ENCODE measurements at places on chromosomes 1 and 21.

GRCh38 chr1:174405219-174405618, 42.5 kb upstream of the GPR52 start:
- no peak for DNase-seq

- DNase-seq, result no peak
These were observed 555.2 kb downstream of the PLPP3 start for GRCh38 chr1:56024155-56024554.

DNA sequence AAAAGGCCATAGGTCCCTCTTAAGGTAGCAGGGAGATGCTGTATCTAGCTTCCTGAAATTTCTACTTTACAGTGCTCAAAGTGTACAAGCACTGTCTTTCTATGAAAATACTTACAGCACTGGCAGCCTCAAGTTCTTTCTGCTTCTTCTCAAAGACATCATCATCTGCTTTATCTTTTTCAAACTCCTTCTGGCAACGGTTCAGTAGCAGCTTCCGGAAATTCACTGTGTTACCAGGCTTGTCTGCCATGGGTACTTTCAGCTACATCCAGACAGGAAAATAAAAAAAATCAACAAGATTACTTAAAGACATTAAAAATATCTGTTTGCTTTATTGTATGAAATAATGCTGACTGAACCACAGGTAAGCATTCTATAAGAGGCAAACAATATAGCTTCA, 77.9 kb upstream of the HP1BP3 start:
- no peak for DNase-seq

DNA sequence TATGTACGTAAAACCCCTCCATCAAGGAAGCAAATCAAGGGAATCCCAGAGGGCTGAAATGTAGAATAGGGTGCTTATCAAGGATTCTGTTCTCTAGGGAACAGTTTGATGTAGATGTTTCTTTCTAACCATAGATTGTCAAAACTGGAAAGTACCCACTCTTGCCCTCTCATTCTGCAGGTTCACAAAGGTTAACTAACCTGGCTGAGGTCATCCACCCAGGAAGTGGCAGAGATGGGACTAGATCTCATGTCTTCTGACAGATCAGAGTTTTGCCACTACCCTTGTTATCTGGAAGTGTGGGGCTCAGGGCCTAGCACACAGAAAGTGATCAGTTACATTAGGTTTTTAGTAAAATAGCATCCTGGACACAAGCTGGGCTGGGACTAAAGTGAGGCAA, 47.4 kb downstream of the GFI1 start:
- no peak for DNase-seq

DNA sequence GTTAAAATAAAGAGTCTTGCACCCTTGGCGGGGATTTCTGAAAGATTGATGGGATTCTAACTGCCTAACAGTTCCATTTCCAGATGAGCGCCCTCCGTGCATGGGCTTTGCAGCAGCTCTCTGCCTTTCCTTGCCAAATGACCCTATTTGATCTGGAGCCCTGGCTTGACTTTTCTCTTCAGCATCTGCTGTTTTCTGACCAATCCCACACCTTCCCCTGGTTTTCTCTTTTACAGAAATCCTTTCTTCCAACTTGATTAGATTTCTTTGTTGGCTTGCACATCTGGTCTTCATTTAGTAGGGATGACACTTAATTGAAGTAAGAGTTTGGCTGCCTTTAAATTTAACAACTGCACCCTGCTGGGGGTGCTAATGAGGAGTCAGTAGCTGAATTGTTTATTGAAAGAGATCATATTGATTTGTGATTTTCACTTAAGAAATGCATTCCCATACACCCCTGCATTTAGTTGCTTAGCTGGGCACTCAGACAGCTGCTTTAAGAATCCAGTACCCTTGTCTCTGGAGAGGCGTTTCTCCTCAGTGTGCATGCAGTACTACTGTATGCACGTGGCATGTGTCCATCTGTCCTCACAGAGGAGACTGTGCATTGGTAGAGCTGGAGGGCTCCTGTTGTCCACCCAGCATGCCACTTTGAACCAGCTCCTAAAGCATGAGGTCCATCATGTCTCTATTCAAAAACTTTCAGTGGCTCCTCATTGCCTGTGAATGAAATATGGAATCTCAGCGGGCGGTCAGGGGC, 99.7 kb downstream of the NOS1AP start:
- DNase-seq, result no peak

GRCh38 chr1:158028969-158029368, 35.5 kb downstream of the KIRREL1 start:
- DNase-seq, result no peak

Data from Caco-2 (cell line).